ENCODE measurements at places on chromosomes 5 and 9.

DNA sequence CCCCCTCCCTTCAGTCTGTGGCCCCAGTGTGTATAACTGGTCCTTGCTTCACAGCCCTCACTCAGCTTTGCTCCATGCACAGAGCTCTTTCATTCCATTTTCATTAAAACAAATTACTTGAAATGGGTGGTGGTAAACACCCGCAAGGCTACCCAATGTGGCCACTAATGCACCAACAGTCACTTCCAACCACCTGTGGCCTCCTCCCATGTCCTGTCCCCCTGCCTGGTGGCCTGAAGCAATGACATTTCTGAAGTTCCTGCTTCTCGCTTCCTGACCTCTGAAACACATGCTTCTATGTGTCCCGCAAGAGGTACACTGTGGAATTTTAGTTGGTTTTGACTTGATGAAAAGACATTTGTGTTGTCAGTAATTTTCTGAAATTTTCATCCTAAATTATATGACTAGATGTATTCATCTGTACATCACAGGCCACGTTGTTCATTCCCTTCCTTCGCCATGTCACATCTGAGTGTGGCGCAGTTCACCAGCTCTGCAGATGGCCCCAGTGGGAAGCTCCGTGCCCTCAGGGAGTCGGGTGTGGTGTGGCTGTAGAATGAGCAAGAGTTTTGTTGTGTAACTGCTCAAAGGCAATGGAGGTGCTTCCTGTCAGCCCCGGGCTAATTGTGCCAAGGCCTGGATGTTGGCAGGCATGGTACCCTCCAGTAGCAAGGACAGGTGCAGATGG lies 9.6 kb downstream of the ROPN1L start:
- no peak for DNase-seq

- no peak for DNase-seq
These were observed 1.1 kb upstream of the BNC2 start for GRCh38 chr9:16871336-16872151.

GRCh38 chr5:57862471-57862911 lies 379.9 kb upstream of the ACTBL2 start:
- DNase-seq, result no peak

GRCh38 chr5:157167214-157167621 lies 1.2 kb upstream of the GARIN3 start:
- no peak for DNase-seq

DNA sequence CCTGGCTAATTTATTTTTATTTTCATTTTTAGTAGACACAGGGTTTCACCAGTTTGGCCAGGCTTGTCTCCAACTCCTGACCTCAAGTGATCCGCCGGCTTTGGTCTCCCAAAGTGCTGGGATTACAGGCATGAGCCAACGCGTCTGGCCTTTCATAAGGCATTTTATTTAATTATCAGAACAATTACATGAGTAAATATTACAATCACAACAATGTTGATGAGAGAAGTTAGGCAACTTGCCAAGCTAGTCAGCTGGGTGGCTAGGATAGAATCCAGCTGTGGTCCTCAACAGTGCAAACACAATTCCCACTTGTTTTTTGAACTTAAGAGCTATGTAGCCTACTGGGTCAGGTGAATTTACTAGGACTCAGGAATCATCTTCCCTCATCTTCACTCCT lies 22.0 kb downstream of the C9orf57 start:
- no peak for DNase-seq

- no peak for DNase-seq
These were observed 589 bp downstream of the RIC1 start for GRCh38 chr9:5629312-5630080.

- no peak for DNase-seq
These were observed 320.8 kb downstream of the CCDC171 start for GRCh38 chr9:15873573-15874177.

DNA sequence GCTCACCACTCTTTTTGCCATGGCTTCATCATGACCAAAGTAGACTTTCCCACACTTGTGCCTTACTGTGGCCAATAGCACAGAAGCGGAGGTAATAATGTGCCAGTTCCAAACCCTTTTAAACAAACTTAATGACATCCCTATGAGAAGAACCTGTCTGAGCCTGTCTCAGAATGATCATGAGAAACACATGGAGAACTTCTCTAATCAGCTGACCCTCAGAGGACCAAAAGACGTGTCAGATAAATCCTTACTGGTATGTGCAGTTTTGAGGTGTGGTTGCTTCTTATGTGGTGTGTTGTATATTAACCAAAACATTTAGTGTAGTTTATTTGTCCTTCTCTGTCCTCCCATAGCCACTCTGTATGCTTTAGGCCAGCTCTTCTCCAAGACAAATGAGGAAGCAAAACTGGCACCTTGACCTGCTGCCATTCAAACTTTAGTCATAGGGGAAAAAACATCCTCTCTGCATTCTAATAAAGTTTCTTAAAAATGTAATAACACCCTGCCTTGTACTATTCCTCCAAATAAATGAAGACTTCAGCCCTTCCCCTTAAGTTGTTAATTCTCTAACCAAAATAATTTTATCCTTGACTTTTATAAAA lies 168.9 kb downstream of the MUSK start:
- DNase-seq, result no peak

GRCh38 chr9:124306098-124306735 lies 48.5 kb downstream of the NEK6 start:
- DNase-seq, result no peak

DNA sequence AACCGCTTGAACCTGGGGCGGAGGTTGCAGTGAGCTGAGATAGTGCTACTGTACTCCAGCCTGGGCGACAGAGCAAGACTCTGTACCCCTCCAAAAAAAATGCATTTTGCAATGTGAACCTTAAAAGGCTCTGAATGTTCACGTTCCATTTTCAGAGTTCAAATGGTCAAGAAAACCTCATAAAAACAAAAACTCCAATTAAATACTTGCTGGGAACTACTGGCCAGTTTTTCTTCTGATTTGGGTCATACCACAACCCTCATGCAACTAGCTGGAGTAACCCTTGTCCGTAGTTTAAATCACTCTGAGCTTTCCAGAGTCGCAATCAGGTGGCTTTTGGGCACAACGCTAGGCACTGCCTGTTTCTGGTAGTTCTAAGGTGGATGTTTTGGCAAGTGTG lies 2.3 kb upstream of the OTULINL start:
- DNase-seq, result no peak

- no peak for DNase-seq
These were observed 214.4 kb downstream of the EFNA5 start for GRCh38 chr5:107456281-107456715.

- DNase-seq, result no peak
These were observed 18.7 kb downstream of the MYMK start for GRCh38 chr9:133505901-133506652.

GRCh38 chr9:116687754-116688135 lies 640 bp downstream of the TRIM32 start:
- no peak for DNase-seq

DNA sequence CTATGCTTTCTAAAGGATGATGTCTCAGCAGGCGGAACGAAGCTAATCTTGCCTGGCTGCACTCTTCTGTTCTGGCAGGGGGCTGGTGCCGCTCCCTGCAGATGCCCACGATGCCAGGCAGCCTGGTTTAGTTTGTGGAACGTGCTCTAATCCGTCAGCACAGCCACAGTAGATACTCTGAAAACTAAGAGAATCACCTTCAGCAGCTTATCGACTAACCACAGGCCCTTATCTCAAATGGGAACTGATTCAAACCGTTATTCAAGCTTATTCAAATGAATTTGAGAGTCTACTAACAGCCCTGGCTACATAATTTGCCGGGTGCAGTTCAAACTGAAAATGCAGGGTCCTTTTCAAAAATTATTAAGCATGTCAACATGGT lies 246.6 kb upstream of the ANKRD55 start:
- peak; percentile 39 for DNase-seq

DNA sequence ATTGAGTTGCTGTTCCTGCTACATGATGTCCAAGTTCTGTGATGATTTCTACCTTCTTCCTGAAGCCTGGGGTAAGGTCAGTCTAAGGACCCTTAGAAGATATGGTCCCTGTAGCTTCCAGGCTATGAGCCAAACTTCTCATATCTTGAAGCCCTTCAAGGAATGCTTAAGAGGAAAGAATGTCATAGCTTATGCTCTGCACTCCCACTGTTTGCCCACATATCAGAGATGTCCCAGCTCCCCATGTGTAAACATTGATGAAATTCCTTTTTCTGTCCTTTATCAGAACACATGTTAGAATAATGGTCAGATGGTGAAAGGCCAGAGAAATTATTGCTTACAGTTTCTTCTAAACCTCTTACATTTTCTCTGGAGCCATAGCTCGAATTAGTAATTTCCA lies 41.4 kb upstream of the RUSC2 start:
- no peak for DNase-seq

- no peak for DNase-seq
These were observed 135.3 kb upstream of the EPB41L4A start for GRCh38 chr5:112554101-112554977.

GRCh38 chr9:34377404-34377746 lies 677 bp upstream of the MYORG start:
- no peak for DNase-seq

DNA sequence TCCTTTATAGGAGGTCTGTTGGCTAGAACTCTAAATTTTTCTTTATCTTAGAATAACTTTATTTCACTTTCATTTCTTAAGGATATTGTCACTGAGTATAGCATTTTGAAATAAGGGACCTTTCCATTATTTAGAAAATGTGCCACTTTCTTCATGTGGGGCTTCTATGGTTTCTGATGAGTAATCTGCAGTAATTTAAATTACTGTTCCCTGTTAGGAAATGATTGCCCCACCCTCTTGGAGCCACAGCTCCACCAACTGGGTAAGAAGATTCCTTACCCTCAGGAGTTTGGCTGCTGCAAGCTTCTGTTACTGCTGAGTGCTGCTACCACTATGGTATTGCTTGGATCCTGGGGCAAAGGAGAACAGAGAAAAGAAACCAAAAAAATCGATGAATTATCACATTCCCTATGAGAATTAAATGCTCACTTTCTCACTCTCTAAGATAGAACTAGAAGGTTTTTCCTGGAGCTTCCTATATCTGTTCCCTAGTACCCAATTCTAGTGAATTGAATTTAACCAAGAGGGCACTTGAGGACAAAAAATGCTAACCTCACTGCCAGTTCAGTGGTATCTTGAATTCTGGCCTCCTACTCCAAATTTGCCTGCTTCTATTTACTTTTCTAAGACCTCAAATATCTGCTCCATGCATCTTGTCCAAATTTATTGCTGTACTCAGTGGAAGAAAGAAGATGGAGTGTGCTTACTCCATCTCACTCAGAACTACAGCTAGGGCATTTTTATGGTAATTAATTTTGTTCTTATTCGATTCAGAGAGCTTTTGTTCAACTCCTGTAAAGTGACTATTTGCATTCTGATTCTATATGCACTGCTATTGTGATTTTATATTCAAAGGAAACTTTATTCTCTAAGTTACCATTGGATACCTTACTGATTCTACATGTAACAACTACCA lies 2111.3 kb downstream of the MAT2B start:
- DNase-seq, result no peak

DNA sequence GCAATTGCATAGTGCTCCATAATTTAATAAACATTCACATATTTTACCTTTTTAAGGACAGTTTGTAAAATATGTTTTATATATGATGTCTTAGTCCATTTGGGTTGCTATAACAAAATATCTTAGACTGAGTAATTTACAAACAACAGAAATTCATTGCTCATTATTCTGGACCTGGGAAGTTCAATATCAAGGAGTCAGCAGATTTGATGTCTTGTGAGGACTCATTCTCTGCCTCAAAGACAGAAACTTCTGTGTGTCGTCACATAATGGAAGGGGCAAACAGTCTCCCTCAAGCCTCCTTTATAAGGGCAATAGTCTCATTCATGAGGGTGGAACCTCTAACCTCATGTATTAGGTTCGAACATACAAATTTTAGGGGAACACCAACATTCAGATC lies 455.9 kb downstream of the TAF11L14 start:
- DNase-seq, result no peak

DNA sequence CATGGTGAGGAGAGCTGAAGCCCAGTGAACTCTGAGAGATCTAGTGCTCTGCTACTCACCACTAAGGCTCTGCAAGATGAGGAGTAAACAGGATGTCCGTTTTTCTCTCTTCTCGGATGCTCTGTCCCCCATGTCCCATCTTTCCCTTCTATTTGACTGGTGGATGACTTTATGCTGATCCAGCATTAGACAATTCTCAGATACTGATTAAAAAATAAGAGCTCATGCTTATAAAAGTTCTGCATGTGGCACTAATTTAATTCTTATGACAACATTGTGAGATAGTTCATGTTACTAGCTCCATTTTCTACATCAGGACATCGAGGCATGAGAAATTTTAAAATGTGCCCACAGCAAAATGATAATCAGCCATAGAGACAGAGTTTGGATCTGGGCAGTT lies 77.0 kb downstream of the HMHB1 start:
- no peak for DNase-seq

- no peak for DNase-seq
These were observed 10.0 kb upstream of the CCL28 start for GRCh38 chr5:43422143-43422542.

GRCh38 chr9:93300175-93300572 lies 116.2 kb downstream of the WNK2 start:
- no peak for DNase-seq

GRCh38 chr5:7846327-7846726 lies 4.6 kb downstream of the CFAP90 start:
- no peak for DNase-seq

Data from naive B cell (primary cell).